ENCODE measurements at places on chromosomes 1 and 21. TPM values are rescaled to one million over a fixed set of nuclear protein-coding genes. Genes with fewer than 3 reads are reported as not detected.

Gene PRAMEF5
- total RNA-seq: not detected

Gene SLC9C2
- total RNA-seq: not detected

Gene SIK1
- not detected for total RNA-seq

Gene MAGOH
- total RNA-seq: 49.3 TPM

Gene RGS13
- total RNA-seq: not detected

Gene SASS6
- total RNA-seq: 1.4 TPM

Gene CDK18
- total RNA-seq: 0.29 TPM

Gene CFAP45
- total RNA-seq: not detected

Gene OR2L3
- total RNA-seq: not detected

Gene MEGF6
- under 0.01 TPM for total RNA-seq

Measured in myometrial cell (primary cell).